Effector CD8-positive, alpha-beta T cell (primary cell): ENCODE measurements at places on chromosomes 4 and X.

GRCh38 chr4:8274765-8275547 is 5.4 kb downstream of the HTRA3 start:
- DNase-seq: no peak

GRCh38 chr4:32778025-32778424 is 2057.9 kb downstream of the PCDH7 start:
- no peak for DNase-seq

GRCh38 chrX:147226801-147227200 is 412.3 kb upstream of the CXorf51A start:
- DNase-seq: no peak

DNA sequence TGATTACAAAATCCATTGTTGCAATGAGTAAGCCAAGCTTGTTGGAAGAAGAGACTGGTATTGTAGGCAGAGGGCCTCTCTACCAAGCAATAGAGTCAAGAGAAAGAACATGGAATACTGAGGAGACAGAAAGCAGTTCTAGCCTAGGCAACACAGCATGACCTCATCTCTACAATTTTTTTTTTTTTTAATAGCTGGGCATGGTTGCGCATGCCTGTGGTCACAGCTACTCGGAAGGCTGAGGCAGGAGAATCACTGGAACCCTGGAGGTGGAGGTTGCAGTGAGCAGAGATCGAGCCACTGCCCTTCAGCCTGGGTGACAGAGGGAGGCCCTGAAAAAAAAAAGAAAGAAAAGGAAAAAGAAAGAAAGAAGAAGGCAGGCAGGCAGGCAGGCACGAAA is 11.7 kb upstream of the ZBTB33 start:
- DNase-seq: no peak

DNA sequence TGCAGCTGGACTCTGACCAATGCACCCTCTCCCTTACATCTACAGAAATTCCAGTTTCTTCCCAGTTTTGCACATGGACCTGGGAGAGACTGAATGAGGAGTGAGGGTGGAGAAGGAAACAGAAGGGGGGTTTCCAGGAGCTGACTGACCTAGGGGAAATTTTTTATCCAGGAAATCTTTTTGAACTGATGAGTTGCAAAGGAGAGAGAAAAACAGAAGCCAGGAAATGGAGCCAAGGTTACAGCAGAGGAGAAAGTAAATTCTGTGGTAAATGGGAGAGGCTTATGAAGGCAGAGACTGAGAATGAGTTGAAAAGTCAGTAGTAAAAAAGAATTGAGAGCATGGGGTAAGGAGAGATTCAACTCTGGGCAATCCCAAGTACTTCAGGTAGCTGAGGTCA is 192.8 kb downstream of the SMIM20 start:
- no peak for DNase-seq

DNA sequence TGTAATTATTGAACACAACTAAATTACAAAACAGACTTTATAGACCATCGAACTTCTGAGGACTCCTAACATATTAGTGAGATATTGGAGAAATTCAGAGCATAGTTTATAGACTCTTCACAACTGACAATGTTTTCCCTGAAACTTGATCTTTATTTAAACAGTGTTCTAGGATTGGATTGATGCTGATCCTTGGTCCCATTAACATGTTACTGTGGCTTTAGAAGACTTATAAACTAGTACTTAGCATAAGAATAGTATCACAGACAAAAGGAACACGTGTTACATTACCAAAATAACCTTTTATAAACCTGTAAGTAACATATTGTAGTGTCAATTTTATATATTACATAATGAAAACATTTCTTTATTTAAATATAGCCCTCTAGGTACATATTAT is 689.6 kb downstream of the CCSER1 start:
- no peak for DNase-seq

DNA sequence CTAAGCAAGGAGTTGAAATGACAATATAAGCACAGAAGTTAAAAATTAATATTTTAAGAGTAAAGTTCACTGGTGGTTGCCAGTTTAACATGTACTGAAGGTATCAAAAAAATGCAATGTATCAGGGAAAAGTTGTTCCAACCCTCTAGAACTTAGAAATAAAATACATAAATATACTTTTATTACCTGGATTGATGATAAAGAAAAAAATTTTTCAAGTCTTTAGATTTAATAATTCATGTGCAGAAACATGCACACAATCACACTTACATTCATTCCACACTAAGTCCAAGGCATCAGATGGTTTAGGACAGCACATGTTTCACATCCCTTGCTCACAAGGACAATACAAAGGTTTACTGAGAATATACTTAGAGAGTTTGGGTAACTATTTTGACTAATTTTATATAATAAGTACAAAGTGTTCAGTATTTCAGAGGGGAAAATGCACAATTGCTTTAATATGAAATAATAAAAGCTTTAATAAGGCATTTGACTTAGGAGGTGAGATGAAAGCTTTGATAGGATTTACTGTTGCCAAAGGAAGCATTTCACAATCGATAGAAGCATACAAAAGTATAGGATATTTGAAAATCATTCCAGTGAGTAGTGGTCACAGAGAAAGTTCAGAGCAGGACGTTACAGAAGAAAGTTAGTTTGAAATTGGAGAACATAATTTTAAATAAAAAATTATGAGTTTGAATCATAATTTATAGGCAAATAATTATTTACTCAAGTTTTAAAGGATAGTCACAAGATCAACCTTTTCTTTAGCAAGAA is 392 bp upstream of the UGT2A3 start:
- no peak for DNase-seq

- no peak for DNase-seq
Observed at GRCh38 chr4:76782837-76783236, 115.1 kb downstream of the SOWAHB start.

DNA sequence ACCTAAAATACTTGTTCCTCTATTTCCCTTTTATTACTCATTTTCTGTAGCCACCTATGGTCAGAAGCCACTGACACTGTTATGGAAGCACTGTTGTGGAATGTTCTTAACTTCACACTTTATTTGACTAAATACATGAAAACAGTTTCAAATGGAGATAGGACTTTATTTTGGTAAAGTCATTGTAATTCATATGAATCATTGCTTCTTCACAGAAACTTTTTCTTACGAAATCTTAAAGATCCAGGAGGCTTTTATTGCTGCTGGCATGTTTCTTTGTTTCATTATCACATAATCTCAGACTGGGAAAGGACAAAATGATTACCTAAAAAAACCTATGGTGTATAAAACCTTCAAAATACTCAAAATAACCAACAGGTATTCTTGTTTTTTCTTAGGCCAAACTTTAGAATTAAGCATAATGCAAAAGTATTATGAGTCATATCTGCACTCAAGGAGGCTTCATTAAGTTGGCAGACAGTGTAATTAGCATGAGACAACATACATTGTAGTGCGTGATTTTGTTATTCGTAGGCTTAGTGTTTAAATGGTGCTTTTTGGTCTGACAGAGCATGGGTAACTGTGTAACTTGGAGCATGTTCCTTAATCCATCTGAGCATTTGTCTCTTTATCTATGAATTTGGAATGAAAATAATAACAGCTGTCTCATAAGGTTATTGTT is 58.0 kb downstream of the SH3BGRL start:
- DNase-seq: no peak

DNA sequence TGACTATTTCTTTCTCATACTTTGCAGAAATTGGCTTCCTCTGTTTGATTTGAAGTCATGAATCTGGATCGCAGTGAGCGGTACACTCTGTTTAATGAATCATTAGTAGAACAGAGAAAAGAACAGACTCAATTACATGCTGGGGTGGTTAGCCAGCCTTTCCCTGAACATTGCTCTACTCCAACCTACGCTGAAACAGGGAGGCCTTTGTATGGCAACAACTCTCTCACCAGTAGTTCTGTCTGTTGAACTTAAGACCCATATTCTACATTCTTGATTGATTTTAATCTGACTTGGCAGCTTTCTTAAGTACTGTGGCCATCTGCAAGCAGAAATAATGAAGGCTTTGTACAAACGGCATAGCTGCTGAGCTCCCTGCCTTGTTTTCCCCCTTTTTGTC is 19.0 kb upstream of the AP1S2 start:
- no peak for DNase-seq

DNA sequence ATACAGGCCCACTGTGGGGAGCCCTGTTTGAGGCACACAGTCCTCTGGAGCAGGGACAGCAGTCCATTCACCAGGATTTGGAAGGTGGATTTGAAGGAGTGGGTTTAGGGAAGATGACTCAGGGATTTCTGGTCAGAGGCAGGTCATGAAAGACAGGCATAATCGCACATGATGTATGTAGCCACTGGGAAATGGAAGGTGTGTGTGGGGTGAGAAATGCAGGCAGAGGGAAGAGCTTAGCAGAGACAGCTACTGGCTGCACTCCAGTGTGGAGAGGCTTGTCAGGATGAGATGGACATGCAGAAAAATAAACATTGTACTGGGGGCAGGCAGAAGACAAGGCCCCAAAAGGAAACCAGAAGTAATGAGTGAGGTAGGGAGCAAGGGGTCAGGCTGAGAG is 85.2 kb upstream of the STS start:
- no peak for DNase-seq

DNA sequence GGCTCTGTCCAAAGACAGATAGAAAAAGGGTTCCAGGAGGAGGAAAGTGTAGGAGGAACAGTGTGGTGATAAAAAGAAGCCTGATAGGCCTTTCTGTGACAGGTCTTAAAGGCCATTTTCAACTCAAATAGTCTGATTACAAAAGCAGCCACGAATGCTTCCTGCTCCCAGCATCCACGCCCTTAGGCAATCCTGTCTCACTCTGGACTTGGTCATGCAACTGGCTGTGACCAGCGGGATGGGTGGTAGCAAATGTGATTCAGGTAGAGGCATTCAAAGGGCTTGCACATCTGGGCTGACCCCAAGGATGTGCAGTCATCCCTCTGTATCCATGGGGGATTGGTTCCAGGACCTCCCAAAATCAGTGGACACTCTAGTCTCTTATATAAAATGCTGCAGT is 14.4 kb upstream of the SEPSECS start:
- DNase-seq: no peak

DNA sequence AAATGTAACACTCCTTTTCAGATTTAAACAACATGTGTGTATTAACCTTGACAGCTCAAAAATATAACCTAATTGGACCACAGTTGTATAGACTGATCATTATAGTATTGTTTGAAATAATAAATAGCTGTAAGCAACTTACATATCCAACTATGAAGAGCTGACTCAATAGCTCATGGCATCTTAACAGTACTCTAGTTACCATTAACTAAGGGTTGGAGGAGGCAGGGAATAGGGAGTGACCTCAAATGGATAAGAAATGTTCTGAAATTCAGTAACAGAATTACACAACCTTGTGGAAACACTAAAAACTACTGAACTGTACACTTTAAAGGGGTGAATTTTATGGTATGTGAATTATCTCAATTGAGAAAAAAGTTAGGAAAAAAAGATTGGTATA is 136.5 kb upstream of the CPEB2 start:
- DNase-seq: no peak

GRCh38 chrX:18394477-18394876 is 30.9 kb upstream of the CDKL5 start:
- no peak for DNase-seq

DNA sequence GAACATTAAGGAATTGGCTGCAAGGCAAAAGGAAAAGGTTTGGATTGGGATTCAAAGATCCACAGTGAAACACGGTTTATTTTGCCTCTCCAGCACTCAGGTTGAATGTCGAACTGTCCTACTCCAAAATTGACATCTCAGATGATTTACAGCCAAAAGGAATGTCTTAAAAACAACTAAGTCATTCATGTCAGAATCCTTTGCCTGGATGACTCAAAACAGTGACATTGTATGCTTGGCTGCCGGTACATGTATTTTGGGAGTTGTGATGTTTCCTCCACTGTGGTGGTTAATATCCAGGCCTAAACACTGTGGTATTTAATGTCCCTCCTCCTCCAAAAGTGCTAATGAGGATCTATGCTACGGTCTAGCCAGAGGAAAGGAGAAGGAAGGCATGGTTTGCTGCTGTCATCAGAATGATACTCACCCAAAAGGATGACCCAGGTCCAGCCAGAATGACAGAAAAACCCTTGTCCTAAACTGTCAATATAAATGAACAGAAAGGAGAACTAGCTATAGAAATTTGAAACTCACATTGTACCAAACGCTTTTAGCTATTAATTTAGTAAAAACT is 20.9 kb downstream of the PGM2 start:
- no peak for DNase-seq

DNA sequence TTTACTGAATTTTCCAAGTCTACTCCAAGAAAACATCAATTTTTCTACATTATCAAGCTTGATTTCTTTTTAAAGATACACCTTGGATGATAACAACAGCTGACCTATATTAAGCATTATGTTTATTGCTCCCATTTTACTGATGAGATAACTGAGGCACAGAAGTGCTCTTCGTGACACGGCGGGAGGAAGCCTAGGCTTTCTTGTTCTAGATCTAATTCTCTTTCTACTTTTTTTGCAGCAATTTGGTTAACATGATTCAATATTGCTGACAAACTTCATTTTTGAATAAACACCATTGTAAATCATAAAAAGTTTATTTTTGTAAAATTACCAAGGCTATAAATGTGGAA is 33.8 kb downstream of the BBS12 start:
- DNase-seq: no peak

DNA sequence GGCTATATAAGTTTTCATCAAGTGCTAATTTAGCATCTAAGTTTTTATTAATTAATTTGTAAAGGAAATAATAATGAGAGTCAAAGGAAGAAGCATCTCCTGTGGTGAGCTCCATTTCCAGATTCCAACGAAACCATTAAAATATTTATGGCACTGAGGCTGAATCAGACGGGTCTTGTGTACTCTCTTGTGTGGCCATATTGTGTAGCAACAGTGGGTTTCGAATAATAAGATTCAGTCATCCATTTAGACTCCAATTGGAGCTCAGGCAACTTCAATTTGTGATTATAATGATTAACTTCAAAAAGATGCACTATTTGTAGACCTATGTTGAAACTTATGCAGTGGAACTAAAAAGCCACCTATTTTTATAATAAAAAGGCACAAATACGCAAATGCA is 82.4 kb downstream of the SNCA start:
- DNase-seq: no peak

- peak; percentile 7 for DNase-seq
Observed at GRCh38 chrX:9340598-9341290, 124.1 kb upstream of the TBL1X start.

GRCh38 chr4:84673475-84674240 is 90.7 kb downstream of the CDS1 start:
- DNase-seq: no peak

DNA sequence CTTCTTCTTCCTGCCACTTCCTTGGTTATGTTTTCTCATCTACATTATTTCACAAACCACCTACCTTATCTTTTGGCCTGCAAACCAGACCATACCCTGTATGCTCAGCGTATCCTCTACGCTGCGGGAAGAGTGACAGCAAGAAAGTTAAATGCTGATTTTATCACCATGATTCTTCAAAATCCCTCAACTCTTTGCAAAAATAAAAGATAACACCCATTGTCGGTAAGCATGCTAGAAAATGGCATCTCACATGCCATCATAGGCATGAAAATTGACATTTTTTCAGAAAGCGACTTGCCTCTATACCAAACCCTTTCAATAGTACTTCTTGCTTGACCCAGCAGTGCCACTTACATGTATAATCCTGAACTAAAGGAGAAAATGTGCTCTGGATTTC is 102.0 kb downstream of the HPGD start:
- DNase-seq: no peak
